NCI-H460 (cell line): ENCODE measurements at places on chromosomes 7 and 10. TPM values are rescaled to one million over a fixed set of nuclear protein-coding genes. Genes with fewer than 3 reads are reported as not detected.

The SLIT1 gene
- 0.27 TPM in 1 of 2 replicates, not detected in the other for total RNA-seq

GRCh38 chr10:103042908-103043307 is 124.8 kb downstream of the CNNM2 start:
- no peak for DNase-seq

DNA sequence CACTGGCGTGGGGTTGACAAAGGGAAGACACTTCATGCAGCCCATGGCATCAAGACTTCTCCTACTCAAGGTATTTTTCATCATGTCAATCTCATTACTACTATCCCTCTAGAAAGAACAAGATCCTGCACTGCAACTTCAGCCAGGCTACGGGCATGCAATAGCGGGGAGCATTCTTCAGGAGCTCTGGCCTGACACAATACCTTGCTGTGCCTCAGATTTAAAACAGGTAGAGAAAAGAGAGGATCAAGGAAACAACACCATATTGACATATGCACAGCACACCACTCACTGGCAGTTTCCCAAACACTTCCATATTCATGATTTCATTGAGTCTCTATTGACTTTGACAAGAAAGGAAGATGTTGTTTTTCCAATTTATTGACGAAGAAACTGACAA is 51.5 kb downstream of the DOCK4 start:
- DNase-seq = no peak

The SCART1 gene
- 0.92 and 1.2 TPM in 2 replicates for total RNA-seq

The AEBP1 gene
- total RNA-seq = not detected in 2 replicates

The MMP21 gene
- total RNA-seq = not detected in 2 replicates

GRCh38 chr7:34497153-34497777 is 160.8 kb upstream of the NPSR1 start:
- DNase-seq = no peak

DNA sequence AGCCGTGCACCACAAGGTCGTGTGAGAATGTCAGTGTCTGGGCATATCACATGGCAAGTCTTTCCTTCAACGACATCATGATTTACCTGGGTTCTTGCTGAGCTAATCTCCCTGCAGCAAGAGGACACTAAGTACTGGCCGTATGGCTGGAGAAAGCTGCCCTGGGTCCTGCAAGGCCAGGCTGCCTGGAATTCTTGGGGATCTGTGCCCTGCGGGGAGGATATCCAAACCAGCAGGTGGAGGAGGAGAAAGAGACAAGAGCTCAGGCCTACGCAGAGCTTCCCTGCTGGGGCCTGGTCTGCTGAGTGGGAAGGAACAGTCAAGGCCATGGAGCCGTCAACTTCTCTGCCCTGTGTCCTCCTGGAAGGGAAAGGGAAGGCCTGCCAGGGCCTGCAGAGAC is 552.6 kb downstream of the LRMDA start:
- no peak for DNase-seq

DNA sequence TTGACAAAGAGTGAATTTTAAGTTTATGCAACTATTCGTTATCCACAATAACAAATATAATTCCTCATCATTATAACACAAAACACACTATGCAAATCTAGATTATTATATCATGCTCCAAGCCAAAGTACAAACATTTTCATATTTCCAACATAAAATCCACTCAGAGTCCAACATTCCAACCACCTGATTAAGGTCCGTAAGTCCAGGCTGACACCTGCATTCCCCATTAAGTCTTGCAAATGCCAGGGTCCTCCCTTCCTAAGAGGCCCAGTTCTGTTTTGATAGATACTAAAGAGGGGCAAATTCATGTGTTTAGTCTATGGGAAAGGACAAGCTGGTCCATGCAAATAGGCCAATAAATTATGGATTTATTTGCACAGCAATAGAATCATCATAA is 206.1 kb downstream of the POU6F2 start:
- no peak for DNase-seq

The DNA2 gene
- 17.5 and 17.7 TPM in 2 replicates for total RNA-seq

The COL28A1 gene
- total RNA-seq = 0.12 and 0.29 TPM in 2 replicates

GRCh38 chr7:69388452-69389137 is 209.7 kb upstream of the AUTS2 start:
- DNase-seq = no peak

The PPP1R17 gene
- not detected in 2 replicates for total RNA-seq

The PNLIP gene
- total RNA-seq = not detected in 2 replicates

- peak; percentile 45 for DNase-seq
Measured at GRCh38 chr10:15585303-15585715, 134.4 kb downstream of the ITGA8 start.

The ASB13 gene
- 18.3 and 19.1 TPM in 2 replicates for total RNA-seq

The ZNF485 gene
- 6.9 and 8.6 TPM in 2 replicates for total RNA-seq

GRCh38 chr10:65620404-65621048 is 1305.3 kb upstream of the LRRTM3 start:
- no peak for DNase-seq

GRCh38 chr10:1037098-1037497 is 11.4 kb upstream of the IDI2 start:
- DNase-seq = no peak

- no peak for DNase-seq
Measured at GRCh38 chr10:61962971-61963370, 61.5 kb downstream of the ARID5B start.

DNA sequence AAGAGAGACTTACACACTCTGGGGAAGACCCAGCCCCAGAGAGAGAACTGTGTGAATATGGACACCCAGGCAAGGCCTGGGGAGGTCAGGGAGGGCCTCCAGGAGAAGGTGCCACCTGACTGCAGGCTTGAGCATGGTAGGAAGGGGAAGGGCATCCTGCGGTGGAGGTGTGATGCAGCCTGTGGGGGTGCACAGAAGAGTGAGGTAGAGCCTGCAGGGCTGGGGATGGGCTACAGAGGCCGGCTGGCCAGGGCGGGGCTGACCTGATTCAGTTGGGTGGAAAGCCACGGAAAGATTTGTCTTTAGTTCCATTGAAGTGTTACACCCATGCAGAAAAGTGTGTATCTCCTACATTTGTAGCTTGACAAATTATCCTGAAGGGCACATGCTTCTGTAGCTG is 47.6 kb downstream of the ZMIZ1 start:
- no peak for DNase-seq

The SPDYE6 gene
- total RNA-seq = not detected in 2 replicates

DNA sequence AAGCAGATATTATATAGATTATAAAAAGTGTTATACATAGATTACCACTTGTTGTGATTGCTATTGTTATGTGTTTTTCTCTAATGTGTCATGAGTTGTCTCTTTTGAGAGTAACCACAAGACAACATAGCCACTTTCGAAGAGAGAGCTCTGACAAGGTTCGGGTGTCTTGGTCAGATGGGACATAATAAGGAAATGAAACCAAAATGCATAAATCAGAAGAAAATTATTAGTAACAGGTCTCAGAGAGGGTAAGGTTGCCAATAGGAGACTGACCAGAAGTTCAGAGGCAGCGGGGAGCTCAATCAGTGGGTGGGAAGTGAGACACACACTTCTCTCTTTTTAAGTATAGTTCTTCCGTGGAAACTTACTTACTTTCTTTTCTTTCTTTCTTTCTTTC is 639.2 kb upstream of the POT1 start:
- no peak for DNase-seq

The GNG11 gene
- total RNA-seq = 62.8 and 66.1 TPM in 2 replicates

The ADAM12 gene
- 0.95 and 1.1 TPM in 2 replicates for total RNA-seq

The FGFBP3 gene
- total RNA-seq = 1.6 and 2.1 TPM in 2 replicates

DNA sequence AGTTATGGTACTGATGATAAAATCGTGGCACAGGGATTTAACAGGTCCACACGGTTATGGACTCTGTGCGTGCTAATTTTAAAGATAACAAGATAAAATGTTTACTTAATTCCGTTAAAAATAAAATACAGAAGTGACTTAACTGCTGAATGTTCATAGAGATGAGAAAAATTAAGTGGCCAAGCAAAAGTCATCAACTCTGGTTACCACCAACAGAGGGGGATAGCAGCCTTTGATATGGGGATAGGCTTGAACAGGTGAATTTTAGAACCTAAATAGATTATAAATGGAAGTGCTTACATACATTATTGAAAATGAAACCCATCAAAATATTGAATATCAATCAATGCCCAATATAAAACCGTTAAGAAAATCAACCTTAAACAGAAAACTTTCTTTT is 245.0 kb downstream of the WDR37 start:
- DNase-seq = no peak

The ARHGAP22 gene
- total RNA-seq = 3.0 and 3.6 TPM in 2 replicates

The NUB1 gene
- total RNA-seq = 74.6 and 83.1 TPM in 2 replicates

DNA sequence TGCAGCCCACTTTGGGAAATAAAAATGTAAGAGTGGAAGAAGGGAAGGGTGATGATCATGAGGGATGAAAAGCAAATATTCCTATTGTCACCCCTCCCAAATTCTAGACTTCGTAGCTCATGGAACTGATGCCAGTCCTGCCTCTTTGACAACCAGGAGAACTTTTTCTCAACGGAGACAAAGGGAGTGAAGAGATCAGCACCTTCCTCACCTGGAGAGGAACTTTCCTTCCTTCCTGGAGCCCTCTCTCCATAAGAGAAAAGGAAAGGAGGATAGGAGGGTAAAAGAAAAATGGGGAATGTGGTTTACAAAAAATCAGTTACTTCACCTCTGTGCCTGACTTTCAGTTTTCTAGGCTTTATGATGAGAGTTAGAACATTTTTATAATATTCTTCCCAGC is 3.4 kb downstream of the TBX20 start:
- no peak for DNase-seq

GRCh38 chr10:69269761-69270160 is 8.5 kb upstream of the HK1 start:
- peak; percentile 22 for DNase-seq

DNA sequence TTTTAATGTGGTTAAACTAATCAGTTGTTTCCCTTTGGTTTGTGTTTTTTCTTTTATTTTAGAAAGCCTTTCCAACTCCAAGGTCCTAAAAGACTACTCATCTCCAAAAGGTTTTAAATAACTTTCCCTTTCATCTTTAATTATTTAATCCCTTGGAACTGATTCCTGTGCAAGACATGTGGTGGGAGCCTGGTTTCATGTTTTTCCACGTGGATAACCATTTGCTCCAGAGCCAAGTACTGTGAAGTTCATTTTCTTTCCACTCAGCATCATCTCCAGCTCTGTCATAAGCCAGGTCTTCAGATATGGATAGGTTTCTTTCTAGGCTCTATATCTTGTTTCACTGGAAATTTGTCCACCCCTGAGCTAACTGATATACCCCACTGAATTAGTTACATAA is 16.7 kb downstream of the PPP1R3C start:
- DNase-seq = no peak

GRCh38 chr7:101952355-101953247 is 135.2 kb downstream of the CUX1 start:
- DNase-seq = no peak

GRCh38 chr7:134831862-134832261 is 52.4 kb downstream of the CALD1 start:
- no peak for DNase-seq

The HHEX gene
- 21.6 and 23.5 TPM in 2 replicates for total RNA-seq

The SORCS1 gene
- 0.20 TPM in 1 of 2 replicates, not detected in the other for total RNA-seq

DNA sequence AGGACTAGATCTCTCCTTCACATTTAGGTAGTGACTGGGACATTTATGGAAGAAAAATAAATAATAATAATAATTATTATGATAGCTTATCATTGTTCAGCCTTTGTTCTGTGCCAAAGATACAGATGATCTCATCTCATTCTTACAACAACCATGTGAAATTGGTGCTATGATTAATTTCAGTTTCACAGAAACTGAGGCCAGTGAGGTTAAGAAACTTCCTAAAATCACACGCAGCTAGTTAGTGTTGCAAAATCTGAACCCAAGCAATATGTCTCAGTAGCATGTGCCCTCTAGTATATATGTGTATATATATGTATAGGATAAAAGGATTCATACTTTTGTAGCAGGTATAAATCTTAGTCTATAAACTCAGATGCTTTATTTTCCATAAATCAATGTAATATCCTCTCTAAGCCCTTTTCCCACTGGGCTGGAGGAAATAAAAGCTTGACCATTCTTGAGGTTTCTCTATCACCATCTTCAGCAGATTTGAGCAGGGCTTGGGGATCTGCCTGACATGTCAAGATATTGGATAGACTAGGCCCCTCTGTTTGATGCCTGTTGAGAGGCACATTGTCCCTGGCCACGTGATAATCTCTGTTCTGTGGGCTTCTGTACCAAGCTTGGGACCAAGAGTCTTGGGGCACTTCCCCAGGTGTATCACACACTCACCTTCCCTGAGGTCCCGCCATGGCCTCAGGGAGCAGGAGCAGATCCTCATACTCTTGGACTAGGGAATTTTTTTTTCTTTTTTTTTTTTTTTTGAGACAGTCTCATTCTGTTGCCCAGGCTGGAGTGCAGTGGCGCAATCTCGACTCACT is 172.6 kb upstream of the NRP1 start:
- DNase-seq = no peak

The CALHM2 gene
- total RNA-seq = 16.6 and 18.1 TPM in 2 replicates

The SLC26A3 gene
- not detected in 2 replicates for total RNA-seq

- DNase-seq = no peak
Measured at GRCh38 chr10:103660364-103661197, 167.1 kb downstream of the NEURL1 start.

GRCh38 chr7:22671177-22671879 is 55.7 kb upstream of the IL6 start:
- no peak for DNase-seq
